ENCODE measurements at places on chromosomes 2 and 18. TPM values are rescaled to one million over a fixed set of nuclear protein-coding genes. Genes with fewer than 3 reads are reported as not detected.

GRCh38 chr2:41414486-41415230 lies 633.2 kb upstream of the PKDCC start:
- DNase-seq: no peak

Gene ANKRD53
- polyA plus RNA-seq: 2.9 TPM

DNA sequence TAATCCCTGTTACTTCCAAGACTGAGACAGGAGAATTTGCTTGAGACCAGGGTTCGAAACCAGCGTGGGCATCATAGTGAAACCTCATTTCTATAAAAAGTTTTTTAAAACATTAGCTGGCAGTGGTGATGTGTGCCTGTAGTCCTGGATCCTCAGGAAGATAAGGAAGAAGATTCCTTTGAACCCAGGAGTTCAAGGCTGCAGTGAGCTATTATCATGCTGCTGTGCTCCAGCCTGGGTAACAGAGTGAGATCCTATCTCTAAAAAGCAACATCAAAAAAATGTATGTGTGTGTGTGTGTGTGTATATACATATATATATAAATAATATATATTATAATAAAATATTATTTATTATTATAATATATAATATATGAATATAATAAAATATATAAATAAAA lies 1417.6 kb upstream of the CDH2 start:
- DNase-seq: no peak

- no peak for DNase-seq
Measured at GRCh38 chr2:101150306-101151145, 656 bp downstream of the TBC1D8 start.

- no peak for DNase-seq
Measured at GRCh38 chr2:9847140-9847539, 3.9 kb downstream of the TAF1B start.

GRCh38 chr2:101415220-101415619 lies 27.9 kb upstream of the CREG2 start:
- no peak for DNase-seq

Gene ACAA2
- 57.3 TPM for polyA plus RNA-seq

GRCh38 chr2:223055140-223055539 lies 3.1 kb downstream of the KCNE4 start:
- DNase-seq: peak; percentile 80

DNA sequence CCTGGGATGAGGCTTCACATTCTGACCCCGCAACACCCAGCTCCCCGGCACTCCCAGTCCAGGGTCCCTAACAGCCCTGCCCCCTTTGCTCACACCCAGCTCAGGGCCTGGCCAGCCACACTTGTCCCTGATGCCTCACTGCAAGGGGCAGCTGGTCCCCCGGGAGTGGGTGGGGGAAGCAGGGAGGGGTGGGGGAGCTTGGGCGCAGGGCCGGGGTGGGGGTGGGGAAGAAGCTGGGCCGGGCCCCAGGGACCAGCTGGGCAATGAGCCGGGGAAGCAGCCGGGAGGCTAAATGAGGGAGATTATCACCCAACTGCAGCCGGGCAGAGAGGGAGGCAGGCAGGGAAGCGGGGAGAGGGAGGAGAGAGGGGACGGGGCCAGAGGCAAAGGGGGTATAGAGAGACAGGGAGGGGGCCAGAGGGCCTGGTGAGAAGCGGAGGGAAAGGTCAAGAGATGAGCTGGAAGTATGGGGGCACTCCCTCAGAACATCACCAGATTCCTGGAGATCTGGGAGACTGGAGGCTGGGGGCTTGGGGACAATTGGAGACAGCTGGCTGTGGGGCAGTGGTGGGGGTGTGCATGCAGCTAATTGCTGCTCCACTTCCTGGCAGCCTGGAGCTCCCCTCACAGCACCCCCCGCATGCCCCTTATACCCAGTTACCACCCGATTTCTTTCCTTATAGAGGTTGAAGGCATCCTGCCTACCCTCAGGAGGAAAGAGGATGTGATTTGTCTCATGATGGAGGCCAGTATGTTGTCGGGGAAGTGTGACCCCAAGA lies 2.5 kb upstream of the ASIC4 start:
- DNase-seq: no peak

Gene TLX2
- polyA plus RNA-seq: 0.51 TPM

GRCh38 chr18:7548221-7548620 lies 18.9 kb upstream of the PTPRM start:
- DNase-seq: no peak

GRCh38 chr18:424071-424661 lies 76.3 kb downstream of the COLEC12 start:
- DNase-seq: peak; percentile 33

DNA sequence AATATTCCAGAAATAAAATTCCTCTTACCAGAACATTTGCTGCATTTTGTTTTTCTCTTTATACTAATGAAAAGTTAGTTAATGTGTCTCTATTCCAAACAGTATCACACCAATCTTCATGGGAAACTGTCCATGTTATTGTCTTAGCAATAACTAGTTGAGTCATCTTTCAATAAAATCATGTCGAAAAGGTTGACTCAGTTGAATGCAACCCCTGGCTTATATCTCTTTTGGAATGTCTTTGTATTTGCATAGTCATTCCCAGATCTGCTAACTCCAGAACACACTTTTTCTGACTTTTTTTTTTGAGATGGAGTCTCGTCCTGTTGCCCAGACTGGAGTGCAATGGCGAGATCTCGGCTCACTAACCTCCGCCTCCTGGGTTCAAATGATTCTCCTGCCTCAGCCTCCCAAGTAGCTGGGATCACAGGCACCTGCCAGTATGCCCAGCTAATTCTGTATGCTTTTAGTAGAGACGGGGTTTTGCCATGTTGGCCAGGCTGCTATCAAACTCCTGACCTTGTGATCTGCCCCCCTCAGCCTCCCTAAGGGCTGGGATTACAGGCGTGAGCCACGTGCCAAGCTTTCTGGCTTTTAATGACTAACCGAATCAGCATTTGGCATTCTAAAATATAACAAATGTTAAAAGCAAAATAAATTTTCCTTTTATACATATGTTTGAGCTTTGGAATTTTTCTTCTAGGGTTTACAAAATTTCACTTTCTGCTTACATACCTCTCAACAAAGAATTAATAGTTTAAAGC lies 133.2 kb upstream of the GULP1 start:
- no peak for DNase-seq

- DNase-seq: no peak
Measured at GRCh38 chr2:187134306-187134705, 285.3 kb upstream of the ZSWIM2 start.

DNA sequence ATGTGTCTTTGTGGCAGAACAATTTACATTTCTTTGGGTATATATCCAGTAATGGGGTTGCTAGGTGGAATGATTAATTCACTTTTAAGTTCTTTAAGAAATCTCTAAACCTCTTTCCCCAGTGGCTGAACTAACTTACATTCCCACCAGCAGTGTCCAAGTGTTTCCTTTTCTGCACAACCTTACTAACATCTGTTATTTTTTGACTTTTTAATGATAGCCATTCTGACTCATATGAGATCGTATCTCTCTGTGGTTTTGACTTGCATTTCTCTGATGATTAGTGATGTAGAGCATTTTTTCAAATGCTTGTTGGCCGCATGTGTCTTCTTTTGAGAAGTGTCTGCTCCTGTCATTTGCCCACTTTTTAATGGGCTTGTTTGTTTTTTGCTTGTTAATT lies 43.1 kb upstream of the PTH2R start:
- no peak for DNase-seq

Gene FBXO11
- polyA plus RNA-seq: 29.3 TPM

- no peak for DNase-seq
Measured at GRCh38 chr2:217680381-217680780, 322.4 kb downstream of the TNS1 start.

Gene CTDP1
- polyA plus RNA-seq: 16.0 TPM

DNA sequence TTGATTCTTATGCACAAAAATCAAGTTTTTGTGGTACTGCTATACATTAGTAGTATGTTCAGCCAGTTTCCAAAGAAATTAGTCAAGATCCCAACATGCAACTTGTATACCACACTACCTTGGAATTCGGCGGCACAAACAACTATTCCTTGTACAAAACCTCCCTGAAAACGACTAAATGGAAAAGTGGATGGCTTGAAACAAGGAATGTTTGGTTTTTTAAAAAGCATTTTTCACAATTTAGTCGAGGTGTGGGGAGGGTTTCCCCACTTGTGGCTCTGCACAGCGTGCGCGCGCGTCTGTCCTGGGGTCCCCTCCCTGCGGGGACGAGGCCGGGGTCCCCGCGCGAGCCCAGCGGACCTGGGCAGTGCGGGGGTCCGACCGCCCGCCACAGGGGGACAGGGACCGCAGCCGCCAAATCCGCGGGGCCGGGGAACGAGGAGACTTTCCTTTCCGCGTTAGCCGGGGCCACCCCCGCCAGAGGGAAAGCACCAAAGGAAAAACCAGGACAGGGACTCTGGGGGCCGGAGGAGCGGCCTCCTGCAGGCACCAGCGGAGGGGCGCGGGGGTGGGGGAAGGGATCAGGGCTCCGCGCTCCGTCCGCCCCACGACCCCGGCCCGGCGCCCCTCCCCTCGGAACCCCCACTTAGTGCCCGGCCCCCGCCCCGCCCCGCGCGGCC lies 534 bp upstream of the SOCS6 start:
- no peak for DNase-seq

Gene HOXD11
- 3.3 TPM for polyA plus RNA-seq

Gene CROCC2
- 0.08 TPM for polyA plus RNA-seq

DNA sequence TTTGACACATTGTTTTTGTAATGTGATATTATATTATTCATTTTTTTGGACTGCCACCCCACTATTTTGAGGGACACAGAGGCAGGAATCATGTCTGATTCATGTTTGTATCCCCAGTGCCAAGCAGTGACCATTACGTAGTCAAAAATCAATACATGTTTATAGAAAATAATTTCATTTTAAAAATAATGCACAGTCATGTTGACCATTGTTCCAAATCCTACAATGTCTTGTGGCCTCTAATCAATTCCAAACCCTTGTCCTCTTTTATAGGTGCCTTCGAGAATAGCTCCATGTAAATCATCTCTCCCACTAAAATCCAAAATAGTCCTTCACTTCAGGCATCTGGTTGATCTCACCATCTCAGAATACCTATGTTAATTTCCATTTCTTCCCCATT lies 454.7 kb downstream of the LRP1B start:
- no peak for DNase-seq

- no peak for DNase-seq
Measured at GRCh38 chr2:235051436-235052260, 99.8 kb downstream of the SH3BP4 start.

- DNase-seq: no peak
Measured at GRCh38 chr18:70293166-70293565, 4.3 kb downstream of the SOCS6 start.

DNA sequence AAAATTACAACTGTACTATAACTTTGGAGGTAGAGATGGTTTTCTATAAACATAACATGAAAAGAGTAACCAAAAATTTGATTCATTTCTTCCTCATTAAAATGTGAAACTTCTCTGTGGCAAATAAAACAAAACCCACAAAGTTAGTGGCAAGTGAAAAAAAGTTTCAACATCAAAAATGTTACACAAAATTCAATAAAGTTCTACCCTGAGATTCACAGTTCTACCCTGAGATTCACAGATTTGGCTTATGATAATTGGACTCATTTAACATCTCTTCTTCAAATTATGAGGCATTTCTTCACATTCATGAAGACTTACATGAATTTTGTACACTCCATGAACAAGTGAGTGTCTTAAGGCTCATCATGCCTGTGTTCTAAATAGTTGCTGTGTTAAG lies 51.0 kb downstream of the AAK1 start:
- no peak for DNase-seq

DNA sequence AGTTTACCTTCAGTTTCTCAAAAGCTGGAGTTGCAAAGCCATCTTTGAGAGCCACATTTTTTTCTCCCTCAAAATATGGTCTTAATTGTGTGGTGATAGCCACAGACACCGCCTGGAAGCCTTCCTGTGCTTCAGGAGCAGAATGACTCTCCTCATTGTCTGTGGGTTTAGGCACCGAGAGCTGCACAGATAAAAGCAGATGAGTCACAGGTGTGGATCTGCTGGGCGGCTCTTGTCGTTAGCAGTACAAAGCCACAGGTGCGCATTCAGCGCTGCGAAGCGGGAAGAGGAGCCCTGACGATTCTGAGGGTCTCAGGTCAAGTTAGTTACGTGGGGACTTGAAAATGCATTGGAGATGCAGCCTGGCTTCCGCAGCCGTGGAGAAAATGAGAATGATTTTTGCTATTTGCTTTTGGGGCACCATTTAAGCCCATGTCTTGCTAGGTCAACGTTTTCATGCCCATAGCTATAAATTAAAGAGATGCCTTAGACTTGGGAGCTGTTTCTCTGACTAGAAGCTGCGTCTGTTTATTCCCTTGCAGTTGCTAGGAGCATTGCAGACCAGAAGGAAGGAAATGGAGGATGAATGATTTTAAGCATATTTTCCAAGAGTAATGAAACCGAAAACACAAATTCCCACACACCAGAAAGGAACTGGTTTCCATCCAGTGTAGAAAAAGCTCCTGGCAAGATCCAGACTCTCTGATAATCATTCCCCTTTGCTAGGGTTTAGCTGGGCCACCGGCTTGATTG lies 51.5 kb downstream of the KLHL29 start:
- DNase-seq: no peak

DNA sequence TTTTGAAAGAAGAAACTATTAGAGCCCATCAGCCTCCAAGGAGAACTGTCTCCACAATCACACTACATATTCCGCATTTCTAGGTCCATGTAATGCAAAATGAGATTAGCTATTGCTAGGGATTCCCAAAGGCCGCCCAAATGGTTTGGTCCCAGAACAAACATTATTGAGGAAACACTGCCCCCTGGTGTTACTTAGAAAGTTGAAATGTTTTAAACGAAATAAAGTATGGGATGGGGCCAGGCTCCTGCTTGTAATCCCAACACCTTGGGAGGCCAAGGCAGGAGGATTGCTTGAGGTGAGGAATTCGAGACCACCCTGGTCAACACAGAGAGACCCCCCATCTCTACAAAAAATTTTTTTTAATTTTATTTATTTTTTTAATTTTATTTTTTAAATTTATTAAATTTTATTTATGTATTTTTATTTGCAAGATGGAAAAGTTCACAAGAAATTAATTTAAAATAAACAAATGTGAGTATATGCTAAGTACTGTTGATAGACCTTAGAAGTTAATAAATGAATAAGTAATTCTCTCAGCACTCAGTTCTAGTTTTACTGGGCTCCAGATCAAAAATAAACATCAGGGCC lies 5.5 kb downstream of the NHEJ1 start:
- peak; percentile 66 for DNase-seq

GRCh38 chr2:201618744-201619662 lies 24.3 kb downstream of the TMEM237 start:
- DNase-seq: peak; percentile 35

DNA sequence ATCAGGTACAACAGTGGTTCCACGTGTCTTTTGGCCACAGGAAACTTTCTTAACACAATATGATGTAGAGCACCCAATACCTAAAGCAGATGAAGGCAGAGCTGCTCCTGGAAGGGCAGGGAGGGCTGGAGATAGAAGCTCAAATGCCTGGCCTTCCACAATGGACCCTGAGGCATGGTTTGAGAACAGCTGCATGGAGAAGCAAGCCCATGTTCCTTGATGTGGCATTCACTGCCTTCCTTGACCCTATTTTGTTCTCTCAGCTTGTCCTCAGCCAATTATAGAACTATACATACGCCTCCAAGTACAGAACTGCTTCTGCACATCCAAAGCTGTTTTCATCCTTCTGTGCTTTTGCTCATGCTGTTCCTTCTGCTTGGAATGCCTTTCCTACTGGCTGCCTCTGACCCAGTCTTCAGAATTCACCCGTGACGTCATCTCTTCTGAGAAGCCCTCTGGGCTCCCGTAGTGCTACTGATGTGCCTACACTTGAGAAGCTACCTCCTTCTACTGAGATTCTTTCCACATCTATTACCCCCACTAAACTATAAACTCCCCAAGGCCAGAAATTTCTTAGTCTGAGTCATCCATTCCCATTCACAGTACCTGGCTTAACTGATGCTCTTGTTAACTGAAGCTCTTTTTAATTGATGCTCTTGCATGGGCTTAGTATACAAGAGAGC lies 69.9 kb downstream of the CHRNA1 start:
- no peak for DNase-seq

GRCh38 chr2:65473045-65473444 lies 40.6 kb upstream of the SPRED2 start:
- DNase-seq: no peak

All from urinary bladder (tissue), 4 donors.